ENCODE measurements at places on chromosomes 16 and 17.
A peak's percentile ranks its signal among the peaks of the same experiment; 100 is the strongest.

DNA sequence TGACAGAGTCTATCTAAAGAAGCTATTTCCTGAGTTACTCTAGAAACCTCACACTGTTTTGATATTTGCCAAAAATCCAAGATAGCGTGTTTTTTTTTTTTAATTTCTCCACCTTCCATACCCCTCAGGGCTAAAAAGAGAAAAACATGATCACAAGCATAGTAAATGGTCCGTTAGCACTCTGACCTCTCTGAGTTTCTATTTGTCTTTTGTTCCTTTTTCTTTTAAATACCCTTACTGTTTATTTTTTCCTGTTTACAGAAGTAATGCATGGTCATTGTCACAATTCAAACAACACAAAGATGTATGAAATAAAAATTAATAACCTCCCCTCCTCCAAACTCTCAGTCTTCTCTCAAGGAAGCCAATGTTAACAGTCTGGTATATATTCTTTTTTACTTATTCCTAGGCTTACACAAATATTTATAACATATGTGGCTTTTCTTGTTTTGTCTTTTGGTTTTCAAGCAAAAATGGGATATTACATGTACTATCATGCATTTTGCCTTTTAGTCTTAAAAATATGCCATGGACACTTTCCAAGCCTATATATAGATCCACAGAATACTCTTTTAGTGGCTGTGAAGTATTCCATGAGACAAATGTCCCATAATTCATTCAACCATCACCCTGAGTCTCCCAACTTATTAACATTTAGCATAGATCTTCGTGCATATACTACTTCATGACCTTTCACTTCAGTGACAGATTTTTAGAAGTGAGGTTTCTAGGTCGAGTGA, 3.1 kb downstream of the SKAP1 start:
- no peak for DNase-seq

- no peak for DNase-seq
Measured at GRCh38 chr16:85210423-85211169, 98.3 kb upstream of the CIBAR2 start.

DNA sequence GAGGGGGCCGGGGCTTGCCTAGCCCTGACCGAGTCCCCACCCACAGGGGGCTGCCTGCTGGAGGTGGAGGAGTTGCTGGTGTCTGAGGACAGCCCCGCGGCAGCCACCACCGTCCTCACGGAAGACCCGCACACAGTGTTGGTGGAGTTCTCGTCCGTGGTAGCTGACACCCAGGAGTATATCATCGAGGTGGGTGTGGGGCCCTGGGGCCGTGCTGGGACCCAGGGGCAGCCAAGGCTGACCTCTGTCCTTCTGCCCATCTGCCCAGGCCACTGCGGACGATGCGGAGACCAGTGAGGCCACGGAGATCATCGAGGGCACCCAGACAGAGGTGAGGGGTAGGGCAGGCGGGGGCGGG, 1.5 kb upstream of the DNASE1L2 start:
- no peak for DNase-seq

- no peak for DNase-seq
Measured at GRCh38 chr16:53506254-53506653, 3.2 kb upstream of the AKTIP start.

DNA sequence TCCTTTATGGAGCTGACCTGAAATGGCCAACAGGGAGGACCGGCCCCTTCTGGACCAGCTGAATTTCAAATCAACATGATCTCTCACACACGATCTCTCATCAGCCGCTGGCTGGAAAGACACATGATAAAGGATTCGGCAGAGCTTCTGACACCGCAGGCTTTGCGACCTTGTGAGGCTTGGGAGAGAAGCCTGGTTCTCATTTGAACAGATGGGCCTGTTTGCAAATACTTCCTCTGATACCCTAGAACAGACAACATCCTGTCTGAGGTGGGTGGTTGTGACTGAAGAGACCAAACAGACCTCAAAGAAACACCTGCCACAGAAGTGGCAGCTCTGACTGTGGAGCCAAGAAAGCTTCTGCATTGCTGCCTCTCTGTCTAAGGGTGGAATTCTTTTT, 77.9 kb upstream of the SDK2 start:
- DNase-seq: no peak

- no peak for DNase-seq
Measured at GRCh38 chr16:49554681-49555080, 181.1 kb downstream of the C16orf78 start.

DNA sequence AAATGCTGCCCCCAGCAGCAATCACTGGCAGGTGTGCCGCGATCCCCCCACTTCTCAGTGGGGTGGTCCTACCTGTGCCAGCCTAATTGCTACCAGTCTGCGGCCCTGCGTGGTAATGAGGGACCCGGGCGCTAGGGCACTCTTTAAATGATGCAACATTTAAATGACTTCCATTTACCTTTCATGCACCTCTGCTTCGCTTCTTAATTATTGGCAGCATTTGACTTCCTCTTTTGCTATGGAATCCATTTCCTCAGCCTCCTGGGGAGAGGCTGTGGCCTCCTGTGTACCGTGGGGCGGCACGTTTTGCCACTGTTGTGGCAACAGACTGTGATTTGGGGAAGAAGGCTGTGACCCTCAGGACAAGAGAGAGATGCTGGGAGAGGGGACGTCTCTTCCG, 86.1 kb downstream of the RPA1 start:
- no peak for DNase-seq

GRCh38 chr16:2212362-2213324, 2.0 kb upstream of the BRICD5 start:
- peak; percentile 56 for DNase-seq

DNA sequence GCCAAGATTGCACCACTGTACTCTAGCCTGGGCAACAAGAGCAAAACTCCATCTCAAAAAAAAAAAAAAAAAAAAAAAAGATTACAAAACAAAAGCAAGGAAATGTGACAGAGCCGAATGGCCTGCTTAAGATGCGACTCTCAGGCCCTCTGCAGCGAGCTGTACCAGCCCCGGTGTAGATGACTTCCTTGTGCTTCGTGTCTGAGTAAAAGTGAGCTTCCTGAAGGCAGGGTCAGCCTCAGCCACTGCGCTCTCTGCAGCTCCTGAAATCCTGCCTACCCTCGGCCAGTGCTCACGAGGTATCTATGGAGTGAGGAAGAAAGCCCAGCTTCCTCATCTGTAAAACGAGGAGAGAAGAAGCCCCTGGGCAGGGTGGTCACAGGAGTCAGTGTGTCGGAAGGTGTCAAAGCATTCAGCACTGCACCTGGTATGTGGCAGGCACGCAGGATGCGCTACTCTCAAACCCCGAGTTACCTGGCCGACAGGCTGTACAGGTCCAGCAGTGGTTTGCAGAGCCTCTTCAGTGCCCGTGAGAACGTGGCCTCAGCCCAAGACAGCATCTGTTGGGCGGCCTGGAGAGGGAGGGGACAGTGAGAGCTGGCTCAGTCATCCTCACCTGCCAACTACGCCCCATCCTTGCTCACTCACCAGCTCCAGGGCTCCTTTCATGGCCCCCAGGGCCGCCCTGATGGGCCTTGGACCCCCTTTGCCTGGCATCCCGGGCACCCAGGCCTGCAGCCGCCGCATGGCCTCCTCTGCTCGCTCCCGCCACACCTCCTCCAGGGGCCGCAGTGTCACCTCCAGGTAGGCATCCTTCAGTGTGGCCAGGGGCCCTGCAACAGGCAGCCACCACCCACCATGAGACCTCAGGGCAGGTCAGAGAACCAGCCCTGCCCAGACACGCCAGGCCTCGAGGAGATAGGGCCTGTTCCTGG, 44.6 kb downstream of the RMI2 start:
- no peak for DNase-seq

DNA sequence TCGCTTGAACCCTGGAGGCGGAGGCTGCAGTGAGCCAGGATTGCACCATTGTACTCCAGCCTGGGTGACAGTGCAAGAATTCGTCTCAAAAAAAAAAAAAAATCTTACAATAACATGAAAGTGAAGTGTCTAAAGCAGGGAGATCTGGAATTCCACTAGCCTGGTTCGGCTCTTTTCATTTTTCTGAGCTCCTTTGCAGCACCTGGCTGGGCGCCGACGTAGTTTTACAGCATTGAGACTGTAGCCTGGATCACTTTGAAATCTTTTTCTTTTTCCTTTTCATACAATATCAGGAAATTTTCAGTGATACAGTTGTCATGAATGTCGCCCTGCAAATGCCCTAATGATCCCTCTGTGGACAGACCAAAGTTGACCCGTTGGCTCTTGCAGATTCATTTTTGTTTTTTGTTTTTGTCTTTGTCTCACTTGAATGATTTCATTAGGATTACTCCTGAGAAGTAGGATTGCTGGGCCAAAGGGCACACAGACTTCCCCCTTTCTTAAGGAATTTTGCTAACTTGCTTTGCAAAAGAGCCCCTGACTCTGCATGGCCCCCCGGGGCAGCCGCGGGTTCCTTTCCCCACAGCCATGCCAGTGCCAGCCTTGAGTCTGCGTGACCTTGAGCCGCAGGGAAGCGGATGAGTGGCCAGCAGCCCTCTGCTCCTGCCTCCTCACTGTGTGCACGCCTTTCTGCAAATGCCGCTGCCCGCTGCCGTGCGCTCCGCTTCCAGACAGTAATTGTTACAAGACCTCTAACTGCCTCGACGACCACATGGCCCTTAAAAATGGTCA, 28.0 kb downstream of the CRISPLD2 start:
- no peak for DNase-seq

DNA sequence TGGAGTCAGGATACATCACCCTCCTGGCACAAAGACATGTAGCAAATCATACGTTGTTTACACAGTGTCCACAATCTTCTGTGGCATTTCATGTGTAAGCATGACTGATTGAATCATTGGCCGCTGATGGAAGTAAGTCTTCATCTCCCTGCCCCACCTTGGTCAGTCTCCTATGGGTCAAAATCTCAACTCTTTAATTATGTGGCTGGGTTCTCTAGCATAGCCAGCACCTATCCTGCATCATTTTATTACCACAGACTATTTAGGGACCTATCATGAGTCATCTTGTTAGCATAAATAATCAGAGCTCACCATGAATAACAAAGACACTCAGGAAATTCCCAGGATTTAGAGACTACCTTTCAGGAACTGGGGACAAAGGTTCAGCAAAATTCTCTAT, 15.9 kb downstream of the TANC2 start:
- DNase-seq: no peak

- no peak for DNase-seq
Measured at GRCh38 chr17:38569701-38570512, 35.8 kb downstream of the SRCIN1 start.

DNA sequence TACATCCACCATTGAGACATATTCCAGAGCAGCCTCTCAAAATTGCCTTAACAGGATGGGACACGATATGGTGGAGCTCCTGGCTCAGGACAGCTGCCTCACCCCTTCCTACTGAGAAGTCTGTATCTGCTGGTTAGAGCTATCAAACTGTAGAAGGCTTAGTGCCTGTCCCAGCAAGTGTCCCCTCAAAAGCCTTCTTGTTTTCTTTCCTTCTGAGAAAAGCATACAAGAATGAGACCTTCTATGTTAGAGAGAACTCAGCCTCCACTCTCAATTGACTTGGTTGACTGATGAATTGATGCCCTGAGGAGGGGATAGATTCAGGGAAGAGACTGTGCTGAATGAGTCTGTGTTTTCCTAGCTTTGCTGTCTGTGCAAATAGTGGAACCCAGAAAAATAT, 2020.9 kb downstream of the TP53TG3F start:
- DNase-seq: no peak

DNA sequence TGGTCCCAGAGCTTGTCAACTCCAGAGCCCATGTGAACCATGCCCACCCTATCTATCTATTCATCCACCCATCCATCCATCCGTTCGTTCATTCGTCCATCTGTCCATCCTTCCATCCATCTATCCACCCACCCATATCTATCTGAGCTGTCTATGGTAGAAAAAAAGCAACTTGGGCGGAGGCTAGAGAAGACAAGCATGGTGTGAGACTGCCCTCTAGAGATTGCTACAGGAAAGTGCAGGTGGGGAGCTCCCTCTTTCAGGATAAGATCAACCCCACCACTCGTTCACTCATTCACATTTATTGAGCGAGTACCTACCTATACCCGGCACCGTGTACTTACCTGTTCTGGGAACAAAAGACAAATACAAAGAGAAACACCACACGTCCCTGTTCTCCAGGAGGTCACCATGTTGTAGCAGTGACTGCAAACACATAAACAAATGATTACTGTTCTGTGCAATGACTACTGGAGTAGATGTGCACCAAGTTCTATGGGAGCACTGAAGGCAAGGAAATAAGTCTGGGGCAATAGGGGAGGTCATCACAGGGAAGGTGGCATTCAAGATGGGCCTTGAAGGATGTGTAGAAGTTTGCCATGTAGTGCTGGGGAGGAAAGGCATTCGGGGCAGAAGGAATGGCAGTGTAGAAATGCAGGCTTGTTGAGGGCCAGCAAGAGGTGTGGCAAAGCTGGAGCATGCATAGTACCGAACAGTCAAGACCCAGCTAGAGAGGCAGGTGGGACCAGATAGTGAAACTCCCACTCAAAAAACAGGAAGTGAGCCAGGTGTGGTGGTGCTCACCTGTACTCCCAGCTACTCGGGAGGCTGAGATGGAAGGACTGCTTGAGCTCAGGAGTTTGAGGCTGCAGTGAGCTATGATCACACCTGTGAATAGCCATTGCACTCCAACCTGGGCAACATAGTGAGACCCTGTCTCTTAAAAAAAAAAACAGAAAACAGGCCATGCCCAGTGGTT, 13.4 kb upstream of the ATP5MC1 start:
- DNase-seq: peak; percentile 82

DNA sequence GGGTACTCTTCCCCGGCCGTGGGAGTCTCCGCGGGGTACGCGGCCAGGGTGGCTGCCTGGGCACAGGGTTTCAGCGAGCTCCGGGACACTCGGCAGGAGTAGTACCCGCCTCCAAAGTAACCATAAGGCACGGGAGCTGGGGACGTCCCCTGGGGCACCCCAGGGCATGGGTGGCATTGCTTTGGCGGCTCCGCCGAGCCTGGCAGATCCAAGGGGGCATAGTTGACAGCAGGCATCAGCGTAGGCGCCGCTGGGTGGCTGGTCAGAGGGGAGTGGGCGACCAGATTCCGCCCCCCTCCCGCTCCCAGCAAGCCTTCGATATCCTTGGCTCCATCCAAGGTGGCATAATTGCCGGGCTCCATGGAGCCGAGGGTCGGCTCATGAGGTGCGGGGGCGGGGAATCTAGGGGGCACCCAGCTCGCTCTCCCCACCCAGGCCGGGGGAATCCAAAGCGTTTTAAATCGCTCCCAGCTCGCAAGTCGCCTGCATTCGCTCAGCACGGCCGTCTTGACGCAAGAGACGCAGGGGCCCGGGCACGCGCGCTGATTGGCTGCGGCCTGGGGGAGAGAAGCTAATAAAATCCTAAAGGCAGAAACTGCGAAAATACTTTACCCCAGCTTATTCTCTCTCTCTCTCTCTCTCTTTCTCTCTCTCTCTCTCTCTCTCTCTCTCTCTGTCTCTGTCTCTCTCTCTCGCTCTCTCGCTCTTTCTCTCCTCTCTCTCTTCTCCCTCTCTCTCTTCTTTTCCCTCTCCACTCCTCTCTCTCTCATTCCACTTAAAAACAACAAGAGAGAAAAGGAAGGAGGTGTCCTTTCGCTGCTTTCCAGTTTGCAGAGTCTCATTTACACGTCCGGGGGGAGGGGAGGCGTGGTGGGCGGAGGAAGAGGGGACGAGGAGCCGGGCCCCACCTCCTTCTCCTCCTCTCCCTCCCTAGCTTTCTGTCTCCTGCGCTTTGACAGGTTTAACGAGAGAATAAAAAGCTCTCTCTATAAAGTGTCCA, at the start of gene HOXB13:
Gene HOXB13 (minus strand): TSS at position 519 of the 1,000 bp plus-strand sequence. CDS start 157 bp downstream, at position 362.
- no peak for DNase-seq

GRCh38 chr16:46787909-46788308, 39.8 kb upstream of the MYLK3 start:
- peak; percentile 71 for DNase-seq

- DNase-seq: no peak
Measured at GRCh38 chr17:17445296-17445924, 31.4 kb upstream of the MED9 start.
